ENCODE measurements at places on chromosomes 6 and 20.

DNA sequence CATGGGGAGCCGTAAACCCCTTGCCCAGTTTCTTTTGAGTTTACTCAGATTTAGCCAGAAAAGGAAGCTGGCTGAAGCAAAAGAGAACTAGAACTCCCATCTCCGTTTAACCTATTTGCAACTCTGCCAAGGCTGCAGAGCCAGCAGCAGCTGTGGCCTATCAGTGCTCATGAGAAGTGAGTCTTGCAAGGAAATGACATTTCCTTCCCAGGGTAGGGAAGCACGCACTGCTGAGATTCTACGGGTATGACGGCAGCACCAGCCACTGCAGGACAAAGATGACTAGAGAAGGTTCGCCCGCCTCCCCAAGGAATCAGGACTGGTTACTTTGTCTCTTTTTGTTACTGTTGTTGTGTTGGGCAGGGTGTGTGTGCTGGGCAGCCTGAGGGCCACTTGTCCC, 47.6 kb downstream of the PPP1R3G start:
- DNase-seq: no peak

- DNase-seq: no peak
These were observed 107.0 kb upstream of the DST start for GRCh38 chr6:56749632-56750151.

- DNase-seq: peak; percentile 39
These were observed 126.2 kb upstream of the SSTR4 start for GRCh38 chr20:22908944-22909343.

GRCh38 chr6:32829495-32829894, 9.0 kb downstream of the TAP2 start:
- no peak for DNase-seq

GRCh38 chr6:29014729-29015608, 9.9 kb upstream of the ZNF311 start:
- no peak for DNase-seq

- no peak for DNase-seq
These were observed 152.4 kb upstream of the THBS2 start for GRCh38 chr6:169406034-169406433.

GRCh38 chr6:33787954-33788693, 806 bp downstream of the LEMD2 start:
- peak; percentile 61 for DNase-seq

GRCh38 chr20:16580147-16580546, 6.9 kb upstream of the KIF16B start:
- no peak for DNase-seq

DNA sequence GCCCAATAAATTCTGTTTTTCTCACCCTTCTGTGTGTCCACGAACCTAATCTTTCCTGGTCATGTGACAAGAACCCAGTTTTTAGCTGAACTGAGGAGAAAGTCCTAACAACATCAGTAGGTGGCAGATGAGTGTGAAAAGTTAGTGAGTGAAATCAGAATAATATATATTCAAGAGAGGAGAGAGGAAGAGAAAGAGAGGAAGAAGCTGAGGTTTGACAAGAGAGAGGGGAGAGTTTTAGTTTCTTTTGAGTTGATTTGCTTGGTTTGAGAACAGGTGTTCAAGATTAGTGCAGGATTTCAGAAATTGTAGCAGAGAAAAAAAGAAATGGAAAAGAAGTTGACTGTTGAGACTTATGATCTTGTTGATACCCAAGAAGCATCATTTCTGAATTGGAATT, 930.5 kb upstream of the FLRT3 start:
- DNase-seq: no peak

DNA sequence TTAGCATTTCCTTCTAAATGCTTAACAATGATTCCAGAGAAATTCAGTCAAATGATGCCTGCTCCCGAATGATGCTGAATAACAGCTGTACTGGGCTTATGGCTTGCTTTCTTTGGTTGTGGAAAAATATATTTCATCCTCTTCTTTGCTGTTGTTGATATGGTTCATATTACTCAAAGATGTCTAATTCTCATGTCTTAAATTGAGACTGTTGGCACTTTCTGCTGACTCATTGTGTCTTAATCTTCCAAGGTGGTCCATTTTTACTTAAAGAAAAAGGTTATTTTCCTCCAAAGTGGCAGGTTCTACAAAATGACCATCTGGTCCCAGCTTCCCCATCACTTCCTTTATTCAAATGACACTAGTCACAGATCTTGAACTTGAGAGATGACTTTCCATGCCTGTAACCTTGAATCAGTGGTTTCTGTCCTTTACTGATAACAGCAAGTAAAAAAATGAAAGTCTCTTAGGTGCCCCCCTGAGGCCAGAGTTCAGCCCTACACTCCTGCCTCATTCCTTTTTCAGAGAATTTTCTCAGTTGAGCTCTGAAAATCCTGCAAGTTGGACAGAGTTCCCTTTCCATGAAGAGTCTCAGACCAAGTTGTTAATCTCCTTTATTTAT, 6.9 kb downstream of the SNAP25 start:
- peak; percentile 68 for DNase-seq

- DNase-seq: no peak
These were observed 4.8 kb upstream of the FOXP4 start for GRCh38 chr6:41541364-41541763.

- DNase-seq: peak; percentile 40
These were observed at the start of gene UST for GRCh38 chr6:148746363-148747144. Gene UST, plus strand, starts transcription at chr6:148747030. Its CDS starts 401 bp downstream, at chr6:148747431.

- no peak for DNase-seq
These were observed 12.2 kb upstream of the AKIRIN2 start for GRCh38 chr6:87714093-87714842.

DNA sequence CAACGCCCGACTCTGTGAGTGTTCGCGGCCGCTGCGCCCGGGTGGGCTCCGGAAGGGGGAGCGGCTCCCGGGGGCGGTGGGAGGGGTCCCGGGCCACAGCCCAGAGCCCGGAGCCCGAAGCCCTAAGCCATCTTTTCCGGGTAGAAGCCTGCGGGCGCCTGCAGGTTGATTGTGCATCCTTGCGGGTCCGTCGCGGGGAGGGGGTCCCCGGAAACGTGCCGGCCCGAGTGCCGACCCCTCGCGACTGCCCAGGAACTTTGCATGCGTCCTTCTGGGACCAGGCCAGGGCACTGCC, 413 bp downstream of the PTPRA start:
- no peak for DNase-seq

DNA sequence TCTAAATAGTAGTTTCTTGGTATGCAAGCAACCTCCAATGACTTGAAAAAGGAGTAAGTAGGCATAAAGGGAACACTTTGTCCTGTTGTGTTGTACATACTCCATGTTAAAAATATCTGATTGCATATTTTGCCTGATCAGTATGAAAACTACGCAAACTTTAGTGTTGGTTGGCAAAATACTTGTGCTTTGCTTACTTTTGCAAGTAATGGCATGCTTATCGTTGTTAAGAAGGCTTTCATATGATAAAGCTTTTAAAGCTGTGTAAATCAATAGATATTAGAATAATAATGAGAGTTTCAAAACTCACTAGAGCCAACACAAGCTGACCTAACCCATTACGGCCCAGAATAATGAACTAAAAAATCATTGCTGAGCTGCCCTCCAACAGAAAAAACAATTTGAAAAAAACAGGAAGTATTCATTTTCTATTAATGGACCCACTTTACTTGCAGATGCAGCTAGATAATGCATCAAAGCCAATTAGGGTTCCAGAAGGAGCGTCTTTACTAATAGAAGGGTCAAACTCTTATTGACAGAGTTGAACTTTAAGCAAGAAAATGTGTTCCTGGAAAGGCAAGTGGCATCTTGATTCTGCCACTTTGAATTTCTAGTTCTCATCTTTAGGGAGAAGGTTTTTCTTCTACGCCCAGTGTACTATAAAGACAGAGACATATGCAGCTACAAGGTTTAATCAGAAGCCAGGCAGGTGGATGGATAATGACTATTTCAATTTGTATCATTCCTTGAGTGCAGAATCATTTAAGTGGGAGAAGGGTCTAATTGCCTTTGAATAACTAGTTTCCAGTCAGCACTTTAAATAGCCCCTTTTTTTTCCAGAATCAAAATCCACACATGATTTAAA, 82.2 kb downstream of the SNAP25 start:
- DNase-seq: no peak

DNA sequence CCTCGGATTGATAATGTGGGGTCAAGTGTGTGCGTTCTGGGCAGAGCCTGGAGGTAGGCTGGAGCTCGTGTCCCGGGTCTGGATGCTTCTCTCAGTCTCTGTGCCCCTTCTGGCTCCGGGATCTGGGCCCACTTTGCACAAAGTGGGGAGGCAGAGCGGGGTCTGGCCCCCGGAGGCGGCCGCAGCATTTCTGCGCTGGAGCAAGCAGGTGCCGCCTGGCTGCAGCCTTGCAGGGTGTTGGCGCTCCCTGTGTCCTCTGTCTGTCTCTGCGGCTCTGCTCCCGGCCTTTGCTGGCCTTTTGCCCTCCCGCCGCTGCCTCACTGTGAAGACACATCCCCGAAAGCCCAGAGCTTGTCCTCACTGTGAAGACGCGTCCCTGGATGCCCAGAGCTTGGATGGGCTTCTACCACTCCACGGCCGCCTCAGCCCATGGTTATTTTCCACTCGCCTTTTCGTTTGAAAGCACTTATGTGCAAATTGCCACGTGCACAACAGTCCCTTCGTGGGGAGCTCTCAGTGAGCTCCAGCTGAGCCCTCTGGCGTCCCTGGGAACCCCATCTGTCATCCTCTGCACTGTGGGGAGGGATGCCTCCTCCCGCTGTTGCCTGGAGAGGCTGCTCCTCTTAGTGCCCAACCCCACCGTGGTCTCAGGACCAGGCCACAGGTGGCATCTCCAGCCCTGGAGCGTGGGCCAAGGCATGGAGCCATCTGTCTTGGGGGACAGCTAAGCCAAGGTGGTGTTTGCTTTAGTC, 17.4 kb downstream of the SLCO4A1 start:
- DNase-seq: no peak

DNA sequence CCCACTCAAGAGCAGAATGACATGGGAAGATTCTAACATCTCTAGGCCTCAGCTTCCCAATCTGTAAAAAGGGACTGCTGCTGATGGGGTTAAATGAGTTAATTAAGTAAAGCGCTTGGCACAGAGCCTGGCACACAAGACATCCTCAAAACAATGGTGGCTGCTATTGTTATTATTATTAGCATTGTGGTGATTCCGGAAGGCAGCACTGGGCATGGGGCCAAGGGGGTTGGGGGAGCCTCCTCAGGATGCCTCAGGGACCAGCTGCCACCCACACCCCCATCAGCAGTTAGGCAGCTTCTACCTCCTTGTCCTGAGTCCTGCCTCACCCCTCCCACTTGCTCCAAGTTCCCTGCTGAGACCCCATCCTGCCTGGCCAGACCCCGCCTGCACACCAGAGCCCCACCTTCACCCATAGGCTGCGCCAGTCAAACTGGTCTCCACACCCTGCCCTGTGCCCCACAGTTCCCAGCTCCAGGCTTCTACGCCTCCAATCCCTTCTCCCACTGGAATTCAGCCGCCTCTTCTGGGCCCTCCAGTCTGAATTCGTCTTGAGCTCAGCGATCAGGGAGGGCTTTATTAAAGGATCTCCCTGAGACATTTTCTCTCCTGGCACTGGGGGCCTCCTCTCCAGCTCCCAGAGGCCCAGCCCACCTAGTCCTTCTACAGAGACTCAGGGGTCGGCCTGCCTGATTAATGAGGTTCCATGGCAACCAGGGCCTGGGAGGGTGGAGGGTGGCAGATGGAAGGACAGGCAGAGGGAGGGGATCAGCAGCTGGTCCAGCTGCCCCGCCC, 1.5 kb downstream of the E2F1 start:
- no peak for DNase-seq

GRCh38 chr20:5508044-5508443, 191.3 kb upstream of the PROKR2 start:
- no peak for DNase-seq

- DNase-seq: peak; percentile 42
These were observed 15.1 kb upstream of the ZNF217 start for GRCh38 chr20:53608456-53609452.

DNA sequence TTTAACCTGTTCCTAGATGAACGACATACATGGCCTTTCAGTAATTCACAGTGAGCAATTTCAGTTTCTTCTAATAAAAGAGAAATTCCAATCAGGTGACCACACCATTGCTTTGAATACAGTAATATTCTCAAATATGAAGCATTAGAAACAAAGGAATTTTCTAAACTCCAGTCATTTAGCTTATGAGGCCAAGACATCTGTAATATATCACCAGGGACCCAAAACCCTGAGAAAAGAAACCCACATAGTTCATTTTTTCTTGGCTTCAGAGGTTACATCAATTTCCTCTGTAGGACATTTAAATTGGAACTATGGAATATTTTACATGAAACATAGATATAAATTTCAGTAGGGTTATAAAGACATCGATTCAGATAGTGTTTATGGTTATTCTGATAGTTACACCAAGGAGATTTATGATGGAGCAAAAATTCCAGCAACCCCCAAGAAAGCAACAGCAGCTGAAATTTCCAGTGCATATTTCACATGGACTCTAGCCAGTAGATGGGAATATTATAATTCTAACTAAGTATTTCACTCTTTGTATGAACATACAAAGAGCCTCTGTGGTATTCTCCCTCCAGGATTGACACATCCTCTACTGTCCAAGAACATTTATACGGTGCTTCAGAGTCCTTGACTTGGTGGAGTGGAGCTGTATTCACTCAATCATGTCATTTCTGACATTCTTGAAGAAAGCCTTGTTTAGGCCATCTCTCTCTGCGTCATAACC, 82.9 kb downstream of the ADGRG6 start:
- DNase-seq: no peak

DNA sequence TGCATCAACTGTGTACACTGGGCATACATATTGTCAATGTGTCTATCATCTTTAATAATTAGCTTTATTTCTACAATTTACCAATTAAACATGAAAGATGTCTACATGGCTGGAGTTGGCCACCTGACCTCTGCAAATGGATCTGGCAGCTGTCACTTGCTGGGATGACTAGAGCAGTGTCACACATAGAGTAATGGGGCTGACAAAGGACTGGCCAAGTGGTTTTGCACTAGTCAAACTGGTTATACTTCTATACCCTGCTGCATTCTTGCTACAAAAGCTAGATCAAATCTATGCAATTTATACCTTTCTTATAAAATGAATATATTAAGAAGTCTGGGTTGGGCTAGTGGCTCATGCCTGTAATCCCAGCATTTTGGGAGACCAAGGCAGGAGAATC, 99.3 kb downstream of the SESN1 start:
- no peak for DNase-seq

DNA sequence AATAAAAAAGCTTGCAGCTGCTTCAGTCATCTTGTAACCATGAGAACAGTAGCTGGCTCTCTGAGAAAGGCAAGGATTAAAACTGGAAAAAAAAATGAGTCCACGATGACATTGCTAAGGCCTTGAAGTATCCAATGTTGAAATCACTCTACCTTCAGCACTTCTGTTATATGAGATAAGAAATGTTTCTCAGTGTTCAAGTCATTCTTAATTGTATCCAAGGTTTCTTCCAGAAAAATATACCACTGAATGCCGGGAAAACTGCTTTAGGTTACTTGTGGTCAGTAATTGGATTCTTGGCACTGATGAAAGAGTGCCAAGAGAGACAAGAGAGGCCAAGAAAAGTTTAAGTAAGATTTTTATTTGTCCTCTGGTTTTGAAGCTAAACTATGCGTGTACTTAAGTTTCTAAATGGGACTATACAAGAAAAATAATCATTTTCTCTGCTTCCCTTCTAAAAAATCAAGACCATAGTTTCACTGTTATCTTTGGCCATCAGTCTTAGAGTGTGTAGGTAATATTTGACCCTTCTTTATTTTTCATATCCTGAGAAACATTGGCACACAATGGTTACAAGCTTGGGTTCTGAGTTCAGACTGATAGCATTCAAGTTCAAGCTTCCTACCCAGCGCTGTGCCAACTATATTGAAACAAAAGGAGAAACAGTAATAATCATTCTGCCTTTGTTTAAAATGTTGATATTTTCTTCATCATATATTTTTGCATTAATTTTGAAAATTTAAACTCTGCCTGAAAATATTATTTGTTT, 84.6 kb downstream of the TRDN start:
- no peak for DNase-seq

Data from hematopoietic multipotent progenitor cell treated with erythropoietin and hydrocortisone succinate and interleukin-3 and kit ligand, for 8 days (in vitro differentiated cells).